ENCODE measurements at places on chromosomes 7 and 10.

GRCh38 chr10:48937796-48938195 lies 1.8 kb downstream of the LRRC18 start:
- DNase-seq, result no peak

DNA sequence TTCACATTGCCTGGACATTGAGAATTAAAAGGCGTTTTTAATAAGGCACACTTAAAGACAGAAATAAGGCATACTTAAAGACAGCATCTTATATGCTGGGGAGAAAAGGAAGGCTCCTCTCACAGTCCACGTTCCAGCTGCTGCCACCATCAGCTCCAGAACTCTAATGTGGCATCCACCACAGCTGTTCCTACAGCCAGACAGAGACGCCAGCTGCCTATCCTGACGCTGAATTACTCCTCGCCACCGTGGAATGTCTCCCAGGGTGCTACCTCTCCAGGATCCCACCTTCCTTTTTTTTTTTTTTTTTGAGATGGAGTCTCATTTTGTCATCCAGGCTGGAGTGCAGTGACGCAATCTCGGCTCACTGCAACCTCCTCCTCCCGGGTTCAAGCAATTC lies 30.8 kb downstream of the SLC37A3 start:
- DNase-seq, result no peak

- DNase-seq, result no peak
Measured at GRCh38 chr10:4095166-4095917, 310.3 kb upstream of the KLF6 start.

DNA sequence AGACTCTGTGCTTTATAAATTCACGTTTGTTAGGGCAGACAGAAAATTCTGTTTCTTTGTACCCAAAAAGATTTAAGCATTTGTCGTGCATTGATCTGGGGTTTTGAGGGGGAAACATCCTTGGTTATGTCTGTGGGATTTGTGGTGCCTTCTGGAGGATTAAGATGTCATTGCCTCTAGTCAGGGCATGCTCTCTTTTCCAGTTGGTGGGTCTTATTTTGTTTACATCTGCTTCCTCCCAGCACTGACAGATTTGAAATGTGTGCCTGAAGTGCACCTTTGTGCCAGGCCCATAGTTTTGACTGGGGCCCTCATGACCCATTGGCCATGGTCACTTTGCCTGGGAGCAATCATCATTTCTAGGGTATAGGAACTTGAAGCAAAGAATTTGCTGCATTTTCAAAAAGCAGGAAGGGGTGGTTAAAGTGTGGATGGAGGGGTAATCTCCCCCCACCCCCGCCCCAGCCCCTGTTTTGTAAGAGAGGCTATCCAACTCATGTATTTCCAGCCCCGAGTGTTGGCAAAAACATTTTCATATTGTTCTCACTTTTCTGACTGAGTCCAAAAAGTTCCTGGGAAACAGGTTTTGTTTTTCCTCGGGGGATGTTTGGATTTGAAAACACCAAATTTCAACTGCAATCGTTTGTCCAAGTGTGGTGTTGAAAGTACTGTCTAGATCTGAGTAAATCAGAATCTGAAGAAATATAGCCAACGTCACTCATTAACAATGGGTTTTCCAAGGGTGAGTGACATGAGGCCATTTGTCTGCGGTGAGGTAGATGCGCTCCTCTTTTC lies 388.2 kb upstream of the GALNT17 start:
- no peak for DNase-seq

- no peak for DNase-seq
Measured at GRCh38 chr7:143372070-143372469, 9.1 kb upstream of the ZYX start.

DNA sequence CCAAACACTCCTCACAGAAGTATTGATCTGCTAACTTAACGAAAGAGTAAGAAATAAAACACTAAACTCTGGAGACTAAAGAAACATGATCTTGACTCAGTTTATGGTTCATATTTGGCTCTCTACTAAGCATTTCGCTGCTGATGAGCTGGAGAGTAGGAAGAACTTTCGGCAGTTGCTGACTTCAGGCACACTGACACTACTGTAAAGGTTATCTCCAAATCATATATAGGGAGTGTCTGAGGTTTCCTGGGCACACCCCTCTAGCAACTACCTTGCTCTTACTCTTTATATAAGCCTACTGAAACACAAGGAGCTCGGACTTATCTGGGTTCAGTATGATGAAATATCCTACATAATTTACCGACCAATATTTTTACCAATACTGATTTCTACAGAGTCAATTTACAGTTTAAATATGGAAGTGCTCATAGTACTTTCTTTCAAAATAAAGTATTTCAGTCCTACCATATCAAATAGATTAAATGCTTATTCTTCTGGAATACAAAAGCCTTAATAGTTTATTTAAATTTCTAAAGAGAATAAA lies 39.5 kb downstream of the ERCC6 start:
- no peak for DNase-seq

DNA sequence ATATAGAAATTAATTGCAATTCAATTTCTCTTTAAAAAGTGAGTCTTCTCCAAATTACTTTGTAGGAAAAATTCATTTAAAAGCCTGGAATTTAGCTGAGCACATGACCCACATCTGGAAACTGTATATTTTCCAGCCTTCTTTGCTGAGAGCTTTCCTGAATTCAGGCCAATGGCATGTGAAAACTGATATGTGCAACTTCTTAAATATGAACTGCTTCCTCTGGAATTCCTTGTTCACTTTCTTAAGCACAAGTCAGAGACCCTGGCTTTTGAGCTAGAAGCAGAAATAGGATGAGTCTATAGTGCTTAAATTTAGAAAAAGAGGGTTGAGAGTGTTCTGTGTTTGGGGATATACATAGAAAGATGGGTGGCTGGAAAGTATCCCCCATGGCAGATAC lies 365.1 kb upstream of the MTPN start:
- no peak for DNase-seq

- no peak for DNase-seq
Measured at GRCh38 chr10:102135956-102136526, 3.2 kb downstream of the PPRC1 start.

Data from AG09319 (cell line).